ENCODE measurements at places on chromosomes 7 and 10. TPM values are rescaled to one million over a fixed set of nuclear protein-coding genes. Genes with fewer than 3 reads are reported as not detected.

- no peaks in the 10 kb centered on the region for H3K27me3 ChIP-seq
- no peak overlapping the region for H3K27ac ChIP-seq
- no peaks in the 10 kb centered on the region for H3K4me1 ChIP-seq
- H3K36me3 ChIP-seq, result no peaks in the 10 kb centered on the region
- no peak for DNase-seq
- H3K4me3 ChIP-seq, result no peak overlapping the region
These were observed 139.2 kb upstream of the PTER start for GRCh38 chr10:16297642-16298041.

DNA sequence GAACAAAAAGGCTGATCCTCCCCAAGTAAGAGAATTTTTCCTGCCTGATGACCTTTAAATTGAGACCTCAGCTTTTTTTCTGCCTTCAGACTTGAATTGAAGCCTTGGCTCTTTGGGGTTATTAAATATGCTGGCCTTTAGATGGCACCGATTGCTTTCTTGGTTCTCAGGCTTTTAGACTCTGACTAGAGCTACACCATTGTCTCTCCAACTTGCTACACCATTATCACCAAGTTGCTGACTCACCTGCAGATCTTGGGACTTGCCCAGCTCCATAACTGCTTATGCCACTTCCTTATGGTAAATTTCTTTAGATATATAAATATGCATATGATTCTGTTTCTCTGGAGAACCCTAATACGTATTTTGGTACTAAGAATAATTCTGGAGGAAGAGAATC is 3.1 kb upstream of the ABCA13 start:
- no peaks in the 10 kb centered on the region for H3K36me3 ChIP-seq
- H3K27ac ChIP-seq, result no peak overlapping the region
- DNase-seq, result no peak
- H3K27me3 ChIP-seq, result no peaks in the 10 kb centered on the region
- H3K4me1 ChIP-seq, result no peaks in the 10 kb centered on the region
- no peak overlapping the region for H3K4me3 ChIP-seq

GRCh38 chr10:7470371-7470770 is 59.5 kb upstream of the SFMBT2 start:
- no peaks in the 10 kb centered on the region for H3K27me3 ChIP-seq
- DNase-seq, result no peak
- H3K27ac ChIP-seq, result no peak overlapping the region
- H3K4me3 ChIP-seq, result no peak overlapping the region
- no peaks in the 10 kb centered on the region for H3K36me3 ChIP-seq

DNA sequence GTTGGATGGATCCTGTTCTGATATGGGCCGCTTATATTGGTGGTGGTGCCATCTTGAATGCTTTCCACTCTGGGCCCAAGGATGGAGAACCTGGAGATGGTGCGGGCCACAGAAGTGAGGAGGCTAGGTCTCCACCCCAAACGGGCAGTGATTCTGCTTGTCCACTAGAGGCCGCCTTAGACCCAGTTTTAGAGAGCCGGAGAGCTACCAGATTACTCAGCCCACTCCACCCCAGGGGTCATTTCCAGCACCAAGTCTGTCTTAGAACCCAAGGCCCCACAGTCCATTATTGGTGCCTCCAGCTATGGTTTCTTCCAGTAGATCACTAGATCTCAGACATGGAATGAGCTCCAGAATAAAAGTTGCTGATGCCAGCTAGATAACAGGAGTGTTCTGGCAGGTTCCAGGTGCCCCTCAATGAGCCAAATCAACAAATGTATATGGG is 11.8 kb upstream of the CAMK2G start:
- peak; percentile 85 for DNase-seq
- H3K4me3 ChIP-seq, result no peak overlapping the region
- peak overlapping the region; percentile 65 for H3K27ac ChIP-seq
- H3K4me1 ChIP-seq, result peaks cover 35% of the 10 kb centered on the region

DNA sequence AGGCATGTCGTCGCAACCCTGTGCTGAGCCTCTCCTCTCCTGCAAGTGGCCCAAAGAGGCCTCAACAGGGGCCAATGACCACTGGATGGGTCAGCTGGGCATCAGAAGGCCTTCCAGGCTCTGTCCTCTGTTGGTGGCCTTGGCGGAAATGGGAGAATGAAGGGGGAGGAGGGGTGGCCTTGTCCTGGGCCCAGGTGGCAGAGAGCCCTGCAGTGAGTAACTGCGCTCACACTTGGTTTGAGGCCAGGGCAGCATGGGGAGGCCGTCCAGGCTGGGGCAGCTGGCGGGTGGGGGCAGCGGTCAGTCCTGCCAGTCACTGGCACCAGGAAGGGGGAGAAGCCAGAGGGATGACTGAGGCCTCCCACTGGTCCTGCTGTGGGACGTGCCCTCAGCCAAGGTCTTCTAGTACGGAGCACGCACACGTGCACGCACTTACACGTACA is 59.8 kb downstream of the LHPP start:
- peaks cover 17% of the 10 kb centered on the region for H3K4me1 ChIP-seq
- no peaks in the 10 kb centered on the region for H3K27me3 ChIP-seq
- H3K4me3 ChIP-seq, result no peak overlapping the region
- H3K36me3 ChIP-seq, result peaks cover 3% of the 10 kb centered on the region

DNA sequence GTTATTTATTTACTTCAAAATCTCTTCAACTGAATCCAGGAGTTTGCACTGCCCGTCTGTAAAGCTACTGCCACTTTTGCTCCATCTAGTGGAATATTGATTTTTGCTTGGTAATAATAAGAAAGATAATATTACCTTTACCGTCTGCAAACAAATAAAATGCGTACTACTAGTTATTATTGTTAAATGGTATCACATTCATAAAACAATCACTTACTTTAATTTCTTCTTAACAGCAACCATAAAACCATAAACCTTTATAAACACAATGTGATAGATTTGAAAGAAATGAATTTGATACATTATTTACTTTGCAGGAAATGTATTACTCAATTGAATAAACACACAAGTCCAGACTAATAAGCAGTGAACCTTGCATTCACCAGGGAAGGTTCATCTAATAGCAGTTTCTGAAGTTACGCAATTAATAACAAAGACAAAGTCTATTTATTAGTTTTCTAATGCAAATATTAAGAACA is 6.4 kb downstream of the AGMO start:
- H3K27me3 ChIP-seq, result no peaks in the 10 kb centered on the region
- H3K4me1 ChIP-seq, result no peaks in the 10 kb centered on the region
- no peak overlapping the region for H3K27ac ChIP-seq
- DNase-seq, result no peak
- no peak overlapping the region for H3K4me3 ChIP-seq

DNA sequence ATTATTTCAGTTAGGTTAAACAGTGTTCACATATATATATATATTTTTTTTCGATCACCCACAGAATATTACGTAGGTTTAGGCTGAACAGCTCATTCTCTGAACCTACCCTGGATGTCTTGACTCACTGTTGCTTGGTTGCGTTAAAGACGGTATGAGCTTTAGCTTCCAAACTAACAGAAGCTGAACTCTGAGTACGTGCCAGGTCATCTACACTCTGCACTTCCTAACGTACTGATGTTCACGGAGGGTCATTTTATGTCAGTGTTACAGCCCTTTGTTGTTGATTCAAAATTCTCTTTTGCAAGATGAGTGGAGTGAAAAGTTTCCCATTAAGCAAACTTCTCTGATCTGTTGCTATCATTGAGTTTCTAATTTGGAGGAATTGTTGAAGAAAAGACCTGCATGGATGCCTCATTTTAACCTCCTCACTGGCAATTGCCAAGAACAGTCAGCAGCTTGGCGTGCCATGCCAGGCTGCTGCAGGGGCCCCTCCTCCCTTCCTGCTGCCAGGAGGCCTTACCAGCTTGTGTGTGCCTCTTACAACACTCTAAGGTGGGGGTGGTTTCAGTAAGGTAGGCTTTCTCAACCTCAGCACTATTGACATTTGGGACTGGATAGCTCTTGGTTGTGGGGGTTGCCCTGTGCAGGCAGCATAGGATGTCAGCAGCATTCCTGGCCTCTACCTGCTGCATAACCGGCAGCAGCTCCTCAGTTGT is 44.3 kb downstream of the INSYN2A start:
- H3K36me3 ChIP-seq, result no peaks in the 10 kb centered on the region
- no peak overlapping the region for H3K27ac ChIP-seq
- no peak for DNase-seq
- H3K27me3 ChIP-seq, result no peaks in the 10 kb centered on the region
- H3K4me1 ChIP-seq, result peaks cover 16% of the 10 kb centered on the region

- H3K36me3 ChIP-seq, result no peaks in the 10 kb centered on the region
- H3K4me1 ChIP-seq, result peaks cover 58% of the 10 kb centered on the region
- H3K27me3 ChIP-seq, result no peaks in the 10 kb centered on the region
These were observed at the start of gene UBTD1 for GRCh38 chr10:97498841-97499560. Gene UBTD1, plus strand, starts transcription at chr10:97498924. Its CDS starts 280 bp downstream, at chr10:97499204.

The ALOX5 gene
- 145 TPM for total RNA-seq

The NXPH1 gene
- not detected for total RNA-seq

The TSC22D4 gene
- total RNA-seq, result 55.6 TPM

The ABCB1 gene
- 7.0 TPM for total RNA-seq

The KIAA1549 gene
- 4.8 TPM for total RNA-seq

The INHBA gene
- total RNA-seq, result 16.7 TPM

The CHN2 gene
- 5.5 TPM for total RNA-seq

The CALCR gene
- total RNA-seq, result not detected

Measured in left lung (tissue), 14 donors.